CD4-positive, alpha-beta T cell treated with Interleukin-15 for 4 hours (primary cell): ENCODE measurements at places on chromosomes 4 and X.
A peak's percentile ranks its signal among the peaks of the same experiment; 100 is the strongest.

DNA sequence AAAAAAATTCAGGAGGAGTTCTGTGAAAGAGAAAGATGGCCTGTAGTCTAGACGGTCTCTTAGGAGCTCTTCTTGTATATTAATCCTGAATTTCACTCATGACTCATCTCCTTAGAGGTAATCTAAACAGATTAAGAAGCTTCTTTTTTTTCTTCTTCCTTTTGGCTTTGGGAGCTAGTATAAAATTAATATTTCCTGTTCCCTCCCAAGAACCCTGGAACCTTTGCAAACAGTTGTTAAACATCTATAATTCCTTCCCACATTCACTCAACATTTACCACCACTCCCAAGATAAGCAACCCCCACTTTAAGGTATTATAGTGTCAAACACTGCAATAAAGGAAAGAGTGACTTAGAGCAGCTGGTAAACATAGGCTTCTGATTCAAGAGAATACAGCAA is 146.4 kb upstream of the EDNRA start:
- DNase-seq: no peak

- no peak for DNase-seq
Measured at GRCh38 chr4:25448379-25449109, 71.5 kb downstream of the ANAPC4 start.

GRCh38 chr4:79827283-79827682 is 245.7 kb downstream of the ANTXR2 start:
- no peak for DNase-seq

DNA sequence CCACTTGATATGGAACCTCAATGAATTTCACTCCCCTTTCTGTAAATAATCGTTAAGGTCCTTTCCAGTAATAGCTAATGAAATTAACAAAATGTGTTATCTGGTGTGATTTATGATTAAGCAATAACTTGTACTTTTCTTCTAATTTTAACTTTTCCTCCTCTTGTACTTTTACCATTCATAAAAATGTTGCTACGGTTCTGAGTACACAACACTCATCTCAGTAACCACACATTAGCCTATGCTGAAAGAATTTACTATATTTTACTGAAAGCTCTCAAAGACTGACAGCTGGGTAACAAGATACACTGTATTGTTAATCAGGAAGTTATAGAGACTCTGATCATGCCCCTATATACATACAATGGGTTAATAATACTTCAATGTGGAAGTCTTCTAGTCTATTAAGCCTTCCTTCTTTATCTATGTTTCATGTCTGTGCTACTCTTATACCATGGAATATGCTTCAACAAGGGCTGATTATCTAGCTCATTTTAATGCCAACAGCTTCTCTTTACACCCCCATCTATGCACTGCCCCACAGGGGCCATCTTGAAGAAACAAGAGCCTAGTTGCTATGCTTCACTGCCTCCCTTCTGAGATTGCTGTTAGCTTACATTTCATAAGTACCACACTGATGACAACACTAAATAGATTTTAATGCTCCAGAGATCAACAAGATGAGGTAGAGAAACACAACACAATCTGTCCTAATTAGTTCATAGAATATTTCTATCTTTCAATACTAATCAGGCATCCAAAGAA is 39.1 kb downstream of the LAMP2 start:
- no peak for DNase-seq

- DNase-seq: no peak
Measured at GRCh38 chr4:73947239-73947985, 34.4 kb downstream of the PF4 start.

GRCh38 chrX:119235872-119236622 is at the start of gene PGRMC1:
TSS of gene PGRMC1 (plus strand) at chrX:119236285. CDS start at chrX:119236364, 79 bp downstream.
- peak; percentile 78 for DNase-seq

GRCh38 chr4:99961711-99962110 is 11.6 kb upstream of the H2AZ1 start:
- no peak for DNase-seq

GRCh38 chr4:69601065-69601464 is 38.4 kb downstream of the UGT2A2 start:
- no peak for DNase-seq

DNA sequence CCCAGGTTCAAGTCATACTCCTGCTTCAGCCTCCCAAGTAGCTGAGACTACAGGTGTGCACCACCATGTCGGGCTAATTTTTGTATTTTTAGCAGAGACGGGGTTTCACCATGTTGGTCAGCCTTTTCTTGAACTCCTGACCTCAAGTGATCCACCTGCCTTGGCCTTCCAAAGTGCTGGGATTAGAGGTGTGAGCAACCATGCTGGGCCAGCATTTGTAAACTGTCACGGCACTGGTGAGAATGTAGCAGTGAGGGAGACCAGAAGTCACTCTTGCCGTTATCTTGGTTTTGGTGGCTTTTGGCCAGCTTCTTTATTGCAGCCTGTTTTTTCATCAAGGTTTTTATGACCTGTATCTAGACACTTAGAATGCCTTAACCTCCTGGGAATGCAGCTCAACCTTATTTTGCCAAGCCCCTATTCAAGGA is 22.4 kb downstream of the PCDH18 start:
- DNase-seq: no peak

- no peak for DNase-seq
Measured at GRCh38 chr4:173707658-173708419, 177.8 kb upstream of the HAND2 start.

DNA sequence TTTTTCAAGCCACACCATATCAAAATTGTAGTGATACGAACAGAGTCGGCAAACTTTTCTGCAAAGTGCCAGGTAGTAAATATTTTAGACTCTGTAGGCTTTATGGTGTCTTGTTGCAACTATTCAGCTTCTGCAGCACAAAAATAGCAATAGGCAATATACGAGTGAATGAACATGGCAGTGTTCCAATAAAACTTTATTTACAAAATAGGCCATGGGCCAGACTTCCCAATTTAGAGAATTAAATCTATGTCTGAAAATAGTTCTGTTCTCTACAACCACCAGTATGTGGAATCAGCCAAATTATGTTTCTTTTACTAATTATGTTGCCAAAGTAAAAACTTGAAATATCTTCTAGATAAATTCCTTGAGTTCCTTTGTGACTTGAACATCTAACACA is 56.5 kb downstream of the NCAPG start:
- no peak for DNase-seq

DNA sequence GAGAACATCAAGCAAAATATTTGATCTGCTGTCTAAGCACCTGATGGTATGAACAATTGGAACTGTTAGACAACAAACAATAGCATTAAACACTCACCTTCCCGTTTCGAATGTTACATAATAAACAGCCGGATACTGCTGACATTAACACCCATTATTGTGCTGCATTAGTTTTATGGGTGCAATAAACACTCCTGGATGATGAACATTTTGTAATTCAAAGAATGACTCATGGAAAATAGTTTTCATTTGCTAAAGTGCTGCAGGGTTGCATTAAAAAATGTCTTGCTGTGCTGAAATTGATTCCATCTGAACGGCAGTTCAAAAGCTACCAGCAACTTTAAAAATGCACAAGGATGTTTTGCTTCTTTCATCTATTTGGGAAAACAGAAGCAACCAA is 100.8 kb upstream of the SORBS2 start:
- DNase-seq: no peak

- peak; percentile 50 for DNase-seq
Measured at GRCh38 chr4:42627885-42628646, 28.8 kb downstream of the ATP8A1 start.

- DNase-seq: no peak
Measured at GRCh38 chr4:117550085-117550484, 464.7 kb upstream of the TRAM1L1 start.

DNA sequence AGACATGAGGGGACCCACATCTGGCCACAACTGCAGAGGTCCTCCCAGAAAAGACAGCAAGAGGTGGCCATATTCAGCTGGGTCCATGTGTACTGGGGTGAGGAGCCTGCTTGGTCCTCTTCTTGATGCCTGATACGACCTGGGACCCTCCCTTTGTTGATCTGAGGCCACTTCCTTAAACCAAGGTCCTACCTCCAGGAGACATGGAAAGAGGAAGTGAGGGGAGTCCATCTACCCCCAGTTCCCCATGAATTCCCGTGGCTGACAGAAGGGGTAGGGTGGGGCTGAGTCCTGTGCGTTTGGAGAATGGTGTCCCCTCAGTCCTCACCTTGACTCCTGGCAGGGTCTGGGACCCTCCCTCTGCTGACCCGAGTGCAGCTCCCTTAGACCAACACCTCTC is 2.1 kb downstream of the MAGEA10 start:
- no peak for DNase-seq

- no peak for DNase-seq
Measured at GRCh38 chr4:78423790-78424189, 127.8 kb upstream of the ANXA3 start.

GRCh38 chr4:170887396-170887795 is 797.6 kb upstream of the AADAT start:
- DNase-seq: no peak

GRCh38 chrX:125742811-125743210 is 423.1 kb downstream of the TEX13C start:
- no peak for DNase-seq

- no peak for DNase-seq
Measured at GRCh38 chr4:25962393-25962792, 48.4 kb downstream of the SMIM20 start.

GRCh38 chr4:178556796-178557195 is 1114.6 kb upstream of the AGA start:
- no peak for DNase-seq

DNA sequence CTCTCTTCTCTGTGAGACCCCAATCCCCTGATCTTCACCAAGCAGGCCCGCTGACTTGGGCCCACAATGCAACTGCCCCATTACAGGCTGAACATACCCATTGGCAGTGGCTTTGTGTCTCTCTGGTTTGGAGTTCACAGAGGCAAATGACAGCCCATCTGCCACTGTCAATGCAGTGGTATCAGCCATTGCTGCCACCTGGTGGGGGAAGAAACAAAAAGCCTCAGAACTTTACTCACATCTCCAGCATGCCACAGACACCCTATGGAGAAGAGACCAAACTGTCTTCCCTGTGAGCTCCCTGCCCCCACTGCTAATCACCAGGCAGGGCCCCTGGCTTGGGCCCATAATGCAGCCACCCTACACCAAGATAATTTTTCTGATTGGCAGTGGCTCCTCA is 729.3 kb upstream of the ACTRT1 start:
- peak; percentile 1 for DNase-seq

DNA sequence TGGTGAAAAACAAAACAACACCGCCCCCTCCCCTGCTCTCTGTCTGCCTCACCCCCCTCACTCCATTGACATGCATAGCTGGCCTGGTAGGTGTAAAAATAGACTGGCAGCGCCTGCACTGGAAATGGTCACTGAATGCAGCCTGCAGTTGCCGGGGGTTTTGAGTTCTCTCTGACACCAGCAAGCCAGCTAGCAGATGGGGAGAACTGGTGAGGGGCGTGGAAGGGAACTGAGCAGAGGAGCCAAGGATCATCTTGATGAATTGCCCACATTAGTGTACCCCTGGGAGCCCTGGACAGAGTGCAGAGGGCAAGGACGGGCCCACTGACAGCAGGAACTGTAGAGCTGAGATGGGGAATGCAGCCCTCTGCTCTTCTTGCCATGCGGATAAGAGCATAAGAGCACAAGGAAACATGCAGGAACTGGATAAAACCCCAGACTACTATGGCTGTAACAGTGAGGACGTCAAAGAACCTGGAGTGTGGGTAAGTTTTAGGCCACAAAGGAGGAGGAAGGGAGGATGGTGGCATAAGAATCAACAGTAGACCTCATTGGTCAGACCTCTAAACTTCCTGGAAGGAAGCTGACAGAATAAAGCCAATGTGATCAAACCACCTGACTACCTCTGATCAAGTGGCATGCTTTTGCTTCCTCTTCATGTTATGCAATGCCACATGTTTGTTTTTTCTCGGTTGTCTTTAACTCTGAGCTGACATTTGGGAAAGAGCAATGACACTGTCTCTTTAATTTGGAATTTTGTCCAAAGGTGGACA is 96.3 kb downstream of the ANK2 start:
- DNase-seq: no peak

- DNase-seq: no peak
Measured at GRCh38 chr4:186078981-186079638, 10.2 kb downstream of the TLR3 start.

DNA sequence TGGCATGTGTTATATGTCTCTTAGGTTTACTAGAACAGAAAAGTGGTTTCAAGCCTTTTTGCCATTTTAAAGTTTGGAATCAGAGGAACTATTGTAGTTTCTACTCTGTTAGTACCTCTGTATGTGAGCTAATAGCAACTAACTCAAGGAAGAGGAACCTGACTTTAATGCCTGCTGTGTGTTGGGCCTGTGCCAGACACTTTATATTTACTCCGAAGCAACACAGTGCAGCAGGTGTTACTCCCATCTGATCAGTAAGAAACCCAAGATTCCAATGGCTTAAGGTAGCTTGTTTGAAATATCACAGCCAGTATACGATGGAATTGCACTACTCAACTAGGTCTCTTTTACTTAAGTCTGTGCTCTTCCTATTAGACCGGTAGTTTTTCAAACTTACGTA is 79.2 kb downstream of the USP9X start:
- no peak for DNase-seq

DNA sequence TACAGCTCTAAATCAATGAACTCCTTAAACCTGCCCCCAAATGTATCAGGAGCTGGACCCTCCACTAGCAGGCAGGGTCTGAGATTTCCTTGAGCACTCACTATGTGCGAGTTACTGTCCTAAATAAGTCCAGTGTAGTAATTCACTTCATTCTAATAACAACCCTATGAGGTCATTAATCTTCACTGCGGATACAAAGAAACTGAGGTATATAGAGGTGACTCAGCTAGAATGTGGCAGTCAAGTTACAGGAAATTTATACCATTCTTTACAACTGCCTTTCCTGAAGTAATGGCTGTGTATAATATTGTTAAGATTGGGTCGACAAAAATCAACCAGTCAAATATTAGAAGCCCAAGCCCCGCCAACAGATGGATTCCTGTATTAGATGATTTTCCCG is 473.9 kb upstream of the FTHL17 start:
- DNase-seq: no peak

- DNase-seq: no peak
Measured at GRCh38 chr4:132992686-132993085, 156.4 kb upstream of the PCDH10 start.

GRCh38 chr4:13261486-13262257 is 222.5 kb downstream of the RAB28 start:
- no peak for DNase-seq

- peak; percentile 1 for DNase-seq
Measured at GRCh38 chrX:56233682-56234081, 1.5 kb downstream of the KLF8 start.

DNA sequence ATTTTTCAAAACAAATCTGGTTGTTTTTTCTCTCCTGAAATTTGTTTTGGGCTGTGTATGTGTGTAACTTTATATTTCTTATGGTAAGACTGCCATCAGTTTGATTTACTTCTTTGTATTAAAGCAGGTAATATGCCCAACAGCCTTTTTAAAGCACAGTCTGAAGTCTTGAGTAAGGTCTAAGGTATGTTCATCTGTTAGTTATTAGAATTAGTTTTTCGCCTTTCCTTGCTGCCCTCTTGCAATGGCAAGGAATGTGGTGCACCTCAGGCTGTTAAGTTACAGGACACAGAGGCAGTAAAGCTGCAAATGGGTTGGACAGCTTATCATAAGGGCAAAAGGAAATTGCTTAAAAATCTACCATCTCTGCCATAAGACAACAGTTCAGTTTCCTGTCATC is 71.8 kb downstream of the METTL14 start:
- no peak for DNase-seq

- no peak for DNase-seq
Measured at GRCh38 chr4:6773616-6774540, 8.6 kb upstream of the KIAA0232 start.
